ENCODE measurements at places on chromosomes 12 and 14.

GRCh38 chr12:12531194-12531593, 31.5 kb downstream of the DUSP16 start:
- no peak for DNase-seq

DNA sequence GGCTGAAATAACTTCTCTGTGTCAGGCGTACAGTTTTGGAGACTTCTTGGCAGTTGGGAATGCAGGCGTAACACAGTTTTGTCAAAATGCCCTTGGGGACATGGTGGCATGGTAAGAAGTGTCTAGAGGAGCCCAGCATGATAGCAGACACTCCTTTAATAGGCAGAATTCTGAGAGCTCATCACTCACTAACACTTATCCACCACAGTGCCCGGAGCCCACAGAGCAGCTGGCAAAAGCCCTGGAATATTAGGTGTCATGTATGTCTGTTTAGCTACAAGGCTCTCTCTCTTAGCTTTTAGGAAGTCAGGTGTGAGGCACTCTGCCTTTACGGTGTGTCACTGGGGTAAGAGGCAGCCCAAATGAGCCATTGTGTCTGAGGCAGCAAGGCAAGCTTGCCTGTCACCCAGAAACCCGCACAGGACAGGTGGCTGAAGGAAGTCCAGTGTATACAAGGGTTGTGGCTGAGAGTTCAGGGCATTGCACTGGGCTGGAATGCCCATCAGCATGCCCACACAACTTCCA, 96.3 kb downstream of the ESRRB start:
- DNase-seq: no peak

GRCh38 chr12:52767020-52767379, 10.1 kb downstream of the KRT76 start:
- no peak for DNase-seq

- peak; percentile 43 for DNase-seq
Measured at GRCh38 chr12:120439646-120440247, 1.8 kb downstream of the COX6A1 start.

- DNase-seq: no peak
Measured at GRCh38 chr14:59918824-59919569, 947 bp upstream of the LRRC9 start.

- DNase-seq: no peak
Measured at GRCh38 chr14:49505041-49505766, 81.0 kb downstream of the RPS29 start.

GRCh38 chr12:108722992-108723766, 8.1 kb downstream of the CORO1C start:
- no peak for DNase-seq

- DNase-seq: no peak
Measured at GRCh38 chr12:100798286-100799160, 3.9 kb downstream of the ANO4 start.

All from activated CD4-positive, alpha-beta T cell treated with anti-CD3 and anti-CD28 coated beads, Interleukin-2, amount 50 U/mL, for 24 hours (primary cell).